Stimulated activated CD4-positive, alpha-beta T cell treated with anti-CD3 and anti-CD28 coated beads, TNF-alpha, amount 100 ng/mL, for 4 hours (primary cell): ENCODE measurements at places on chromosomes 13 and 19.
A peak's percentile ranks its signal among the peaks of the same experiment; 100 is the strongest.

DNA sequence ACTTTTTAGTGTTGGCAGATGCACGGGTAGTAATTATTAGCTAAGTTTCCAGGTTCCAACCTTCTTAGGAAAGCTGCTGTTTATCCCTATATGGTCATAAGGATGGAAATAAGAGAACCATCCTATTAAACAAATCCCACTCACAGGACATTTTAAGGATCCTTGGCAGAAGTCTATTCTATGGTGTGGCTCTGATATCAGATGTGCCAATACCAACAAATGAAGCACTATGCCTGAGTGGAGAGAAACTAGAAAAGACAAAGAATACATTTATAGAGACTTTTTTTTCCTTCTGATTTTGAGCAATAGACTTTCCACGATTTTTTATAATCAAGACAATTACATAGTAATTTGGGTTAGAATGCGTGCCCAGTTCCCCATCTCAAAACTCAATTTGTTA, 12.6 kb downstream of the PCDH17 start:
- no peak for DNase-seq

DNA sequence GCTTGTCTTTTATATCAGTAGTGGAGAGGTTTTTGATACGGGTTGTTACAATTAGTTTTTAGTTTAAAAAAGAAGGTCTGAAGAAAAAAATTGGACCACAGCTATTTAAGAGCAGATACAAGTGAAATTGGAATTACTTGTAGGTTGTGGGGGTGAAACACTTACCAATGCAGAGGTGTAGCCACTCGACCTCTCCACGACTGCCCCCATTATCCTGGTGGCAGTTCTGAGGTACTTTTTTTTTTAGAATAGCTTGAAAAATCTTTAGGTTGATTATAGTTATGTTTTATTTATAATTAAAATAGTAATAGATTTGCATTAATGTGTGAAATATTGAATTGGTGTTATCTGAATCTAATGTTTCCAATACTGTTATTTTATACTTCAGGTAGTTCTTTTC, 60.7 kb downstream of the PAN3 start:
- no peak for DNase-seq

DNA sequence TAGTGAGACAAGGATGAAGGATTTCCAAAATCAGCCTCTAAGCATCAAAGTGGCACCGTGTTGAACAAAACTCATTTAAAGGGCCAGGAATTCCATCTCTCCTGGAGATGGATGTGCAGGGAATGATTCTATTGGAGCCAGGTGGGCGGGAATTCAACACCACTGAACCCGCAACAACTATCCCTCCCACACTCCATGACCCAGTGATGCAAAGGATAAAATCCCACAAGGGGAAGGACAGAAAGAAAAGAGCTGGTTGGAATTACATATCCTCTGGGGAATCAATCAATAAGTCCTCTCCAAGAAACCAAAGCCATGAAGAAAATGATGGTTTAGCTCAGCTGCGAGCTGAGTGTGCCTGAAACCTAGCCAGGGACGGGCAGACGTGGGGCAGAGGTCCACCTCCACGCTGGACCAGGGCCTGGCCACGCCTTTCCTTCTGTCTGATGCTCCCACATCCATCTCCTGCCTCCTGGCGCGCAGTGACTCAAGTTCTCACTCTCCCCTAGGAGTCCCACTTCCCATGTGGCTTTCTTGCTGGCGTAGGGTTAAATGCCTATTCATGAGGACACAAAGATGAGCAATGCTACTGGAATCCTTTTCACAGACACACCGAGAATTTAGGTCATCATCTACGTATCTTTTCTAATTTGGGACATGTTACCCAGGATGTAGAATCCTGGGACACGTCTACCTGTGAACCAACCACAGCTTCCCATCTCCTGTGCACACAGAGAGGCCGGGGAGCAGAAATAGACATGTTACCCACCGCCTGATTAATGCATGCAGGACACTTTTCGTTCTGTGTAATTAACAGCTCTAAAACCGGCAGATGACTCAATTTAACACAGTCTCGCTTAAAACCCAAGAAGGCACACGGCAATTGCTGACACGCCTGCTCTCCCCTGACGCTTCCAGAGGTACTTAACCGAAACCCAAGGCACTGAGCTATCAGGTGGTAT, 48.6 kb downstream of the PEPD start:
- no peak for DNase-seq

DNA sequence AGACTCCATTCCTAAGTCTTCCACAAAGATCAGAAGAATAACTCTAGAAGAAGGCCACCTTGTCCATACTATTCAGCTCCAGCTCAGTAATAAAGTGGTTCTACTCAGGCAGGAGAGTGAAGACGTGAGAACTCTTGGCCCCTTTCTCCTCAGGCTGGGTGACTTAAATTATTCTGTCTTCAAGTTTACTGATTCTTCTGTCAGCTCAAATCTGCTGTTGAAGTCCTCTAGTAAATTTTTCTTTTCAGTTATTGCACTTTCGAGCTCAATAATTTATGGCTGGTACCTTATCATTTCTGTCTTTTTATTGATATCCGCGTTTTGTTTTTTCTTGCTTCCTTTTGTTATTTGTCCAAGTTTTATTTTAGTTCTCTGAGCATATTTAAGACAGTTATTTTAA, 922.3 kb upstream of the PCDH9 start:
- DNase-seq: no peak

- DNase-seq: no peak
These were observed 10.2 kb downstream of the SMIM7 start for GRCh38 chr19:16649734-16650133.

- DNase-seq: no peak
These were observed 43.2 kb upstream of the WDFY2 start for GRCh38 chr13:51541037-51541436.

- DNase-seq: no peak
These were observed 11.0 kb upstream of the KLK14 start for GRCh38 chr19:51093510-51094345.

GRCh38 chr19:4597975-4598671, 38.6 kb upstream of the SEMA6B start:
- DNase-seq: peak; percentile 21

DNA sequence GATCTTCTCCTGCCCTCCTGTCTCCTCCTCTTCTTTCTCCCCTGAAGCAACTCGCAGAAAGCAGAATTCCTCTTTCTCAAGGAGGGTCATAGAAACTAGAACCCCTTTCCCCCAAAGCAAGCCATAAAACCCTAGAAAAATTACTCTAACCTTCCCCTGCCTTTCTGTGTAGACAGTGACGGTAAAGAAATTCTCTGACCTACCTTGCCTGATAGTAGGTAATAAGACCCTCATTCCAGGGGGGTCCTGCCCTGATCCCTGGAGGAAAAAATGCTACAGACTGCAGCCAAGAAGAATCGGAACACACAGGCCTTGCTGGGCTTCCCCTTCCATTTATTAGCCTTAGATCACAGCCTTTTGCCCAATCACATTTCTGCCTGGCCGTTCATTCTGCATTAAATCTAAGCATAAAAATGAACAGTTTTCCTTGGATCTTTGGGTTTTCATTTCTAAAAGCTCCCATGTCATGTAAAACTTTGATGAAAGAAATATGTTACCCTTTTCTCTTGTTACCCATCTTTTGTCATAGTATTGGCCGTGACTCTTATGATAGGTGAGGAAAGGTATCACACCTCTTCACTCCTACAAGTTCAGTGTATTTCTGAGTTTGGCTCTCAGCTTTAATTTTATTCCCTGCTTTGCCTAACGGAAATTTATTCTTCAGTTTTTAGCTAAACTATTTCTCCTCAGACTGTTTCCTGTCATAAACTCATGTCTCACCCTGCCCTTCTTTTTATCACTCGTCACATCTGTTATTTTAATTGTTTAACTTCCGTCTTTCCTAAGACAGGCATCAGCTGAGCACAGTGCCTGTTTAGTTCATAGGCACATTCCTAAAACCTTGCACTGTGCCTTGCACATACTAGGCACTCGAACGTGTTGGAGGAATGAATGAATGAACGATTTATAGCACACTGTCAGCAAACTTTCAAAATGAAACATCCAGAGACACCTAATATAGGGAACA, 20.4 kb upstream of the CPB2 start:
- DNase-seq: no peak

DNA sequence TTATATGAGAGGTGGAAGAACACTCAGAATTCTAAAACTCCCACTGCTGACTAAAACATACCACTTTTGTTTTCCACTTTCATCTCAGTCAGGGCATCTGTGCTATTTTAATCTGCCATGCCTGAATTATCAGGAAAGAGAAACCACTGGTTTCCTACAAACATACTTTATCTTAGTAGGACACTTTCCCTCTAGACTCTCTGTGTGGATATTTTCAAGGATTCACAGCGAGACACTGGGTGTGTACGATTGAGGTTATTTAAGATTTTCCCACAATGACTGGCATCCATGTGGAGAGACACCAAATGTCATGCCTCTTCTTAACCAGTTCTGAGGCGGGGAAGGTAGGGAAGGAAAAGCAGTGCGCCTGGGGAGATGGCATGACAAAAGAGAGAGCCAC, 212.2 kb downstream of the ENOX1 start:
- no peak for DNase-seq

GRCh38 chr19:38737281-38737865, 6.9 kb downstream of the CAPN12 start:
- DNase-seq: no peak

DNA sequence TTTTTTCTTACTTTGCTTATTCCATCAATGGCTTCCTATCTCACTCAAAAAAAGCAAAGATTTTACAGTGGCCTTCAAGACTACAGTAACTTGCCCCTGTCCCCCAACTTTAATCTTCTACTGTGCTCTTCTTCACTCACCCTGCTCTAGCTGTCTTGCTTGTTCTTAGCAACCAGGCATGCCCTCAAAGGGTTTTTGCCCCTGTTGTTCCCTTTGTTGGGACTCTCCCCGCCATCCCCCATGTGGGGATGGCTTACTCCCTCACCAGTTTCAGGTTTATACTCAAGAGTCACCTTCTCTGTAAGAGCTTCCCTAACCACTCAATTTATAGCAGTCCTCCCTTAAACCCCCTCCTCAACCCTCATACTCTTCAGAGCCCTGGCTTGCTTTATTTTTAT, 5.4 kb downstream of the MTMR6 start:
- no peak for DNase-seq

DNA sequence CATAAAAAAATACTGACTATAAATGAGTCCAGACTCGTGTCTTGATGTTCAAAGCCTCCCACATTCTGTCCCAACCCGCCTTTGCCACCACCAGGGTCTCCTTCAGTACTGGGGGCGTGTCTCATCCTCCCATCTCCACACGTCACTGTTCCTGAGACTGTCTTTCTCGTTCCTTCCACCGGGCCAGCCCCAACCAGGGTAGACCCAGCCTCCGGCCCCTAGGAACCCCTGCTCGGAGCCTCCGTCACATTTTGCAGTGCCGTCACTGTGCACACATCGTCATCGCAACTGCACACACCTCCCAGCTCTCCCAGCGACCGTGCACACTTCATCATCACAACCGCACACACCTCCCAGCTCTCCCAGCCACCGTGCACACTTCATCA, 73.4 kb downstream of the SPACA7 start:
- DNase-seq: no peak

GRCh38 chr19:38252385-38252784, 3.8 kb downstream of the PPP1R14A start:
- DNase-seq: no peak

- DNase-seq: no peak
These were observed 32.0 kb upstream of the TMEM255B start for GRCh38 chr13:113726961-113727411.

DNA sequence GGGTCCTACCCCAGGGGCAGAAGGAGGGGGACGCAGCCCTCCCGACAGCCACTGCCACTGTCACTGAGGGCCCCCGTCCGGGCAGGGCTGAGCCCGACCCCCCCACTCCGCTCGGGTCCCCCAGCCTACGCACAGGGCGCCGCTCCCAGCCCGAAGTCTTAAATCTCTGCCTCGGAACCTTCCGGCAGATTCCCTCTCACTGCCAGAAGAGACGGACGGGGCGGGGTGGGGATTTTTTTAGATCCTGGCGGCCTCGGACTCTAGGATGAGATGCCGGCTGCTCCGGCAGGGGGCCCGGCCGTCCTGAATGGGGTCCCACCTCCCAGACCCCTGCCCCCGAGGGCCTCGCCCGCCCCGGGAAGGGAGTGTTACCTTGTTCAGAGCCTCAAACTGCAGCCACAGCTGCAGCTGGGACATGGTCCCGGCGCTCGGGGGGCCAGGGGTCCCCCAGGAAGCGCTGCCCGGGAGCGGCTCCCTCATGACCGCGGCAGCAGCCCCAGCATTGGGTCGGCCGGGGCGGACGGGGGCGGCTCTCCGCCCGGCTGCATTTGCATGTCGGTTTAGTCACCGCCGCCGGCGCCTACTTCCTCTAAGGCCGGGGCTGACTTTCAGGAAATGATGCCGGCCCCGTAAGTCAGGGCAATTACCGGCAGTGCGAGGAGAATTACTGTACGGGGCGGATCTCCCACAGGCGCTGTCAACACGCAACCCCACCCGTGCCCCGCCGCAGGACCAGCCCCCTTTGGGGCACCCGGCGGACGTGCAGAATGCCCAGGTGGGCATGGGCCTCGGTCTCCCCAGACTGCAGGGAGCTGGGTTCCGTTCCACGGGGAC, 28.1 kb downstream of the GPX4 start:
- DNase-seq: peak; percentile 73

DNA sequence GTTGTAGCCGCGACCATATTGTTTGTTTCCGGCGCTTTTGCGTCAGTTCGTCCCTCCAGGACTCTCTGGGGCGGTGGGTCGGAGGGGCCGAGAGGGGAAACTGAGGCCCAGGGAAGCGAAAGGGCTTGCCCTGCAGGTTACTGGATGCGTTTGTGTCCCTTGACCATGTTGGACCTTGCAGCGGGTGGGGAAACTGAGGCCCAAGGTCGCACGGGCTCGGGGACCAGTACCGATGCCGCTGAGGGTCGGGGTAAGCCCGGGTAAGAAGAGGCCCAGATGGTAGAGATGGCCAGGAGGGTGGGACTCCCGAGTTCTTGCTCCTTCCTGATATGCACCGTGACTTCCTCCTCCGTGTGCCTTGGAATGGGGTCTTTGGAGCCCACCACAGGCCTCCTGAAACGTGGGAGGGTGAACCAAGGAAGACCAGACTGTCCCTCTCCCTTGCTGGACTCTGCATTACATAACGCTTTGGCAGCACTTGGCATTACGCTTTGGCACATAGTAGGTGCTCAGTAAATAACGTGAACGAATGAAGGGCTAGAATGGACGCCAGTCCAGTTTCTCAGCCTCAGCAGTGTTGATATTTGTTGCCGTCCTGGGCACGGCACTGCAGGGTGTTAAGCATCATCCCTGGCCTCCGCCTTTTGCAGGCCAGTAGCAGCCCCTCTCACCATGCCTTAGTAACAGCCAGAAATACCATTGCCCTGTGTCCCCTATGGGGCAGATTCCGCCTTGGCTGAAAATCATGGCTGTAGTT, 743 bp downstream of the CHAF1A start:
- no peak for DNase-seq
